ENCODE measurements at places on chromosomes 6 and 20.

DNA sequence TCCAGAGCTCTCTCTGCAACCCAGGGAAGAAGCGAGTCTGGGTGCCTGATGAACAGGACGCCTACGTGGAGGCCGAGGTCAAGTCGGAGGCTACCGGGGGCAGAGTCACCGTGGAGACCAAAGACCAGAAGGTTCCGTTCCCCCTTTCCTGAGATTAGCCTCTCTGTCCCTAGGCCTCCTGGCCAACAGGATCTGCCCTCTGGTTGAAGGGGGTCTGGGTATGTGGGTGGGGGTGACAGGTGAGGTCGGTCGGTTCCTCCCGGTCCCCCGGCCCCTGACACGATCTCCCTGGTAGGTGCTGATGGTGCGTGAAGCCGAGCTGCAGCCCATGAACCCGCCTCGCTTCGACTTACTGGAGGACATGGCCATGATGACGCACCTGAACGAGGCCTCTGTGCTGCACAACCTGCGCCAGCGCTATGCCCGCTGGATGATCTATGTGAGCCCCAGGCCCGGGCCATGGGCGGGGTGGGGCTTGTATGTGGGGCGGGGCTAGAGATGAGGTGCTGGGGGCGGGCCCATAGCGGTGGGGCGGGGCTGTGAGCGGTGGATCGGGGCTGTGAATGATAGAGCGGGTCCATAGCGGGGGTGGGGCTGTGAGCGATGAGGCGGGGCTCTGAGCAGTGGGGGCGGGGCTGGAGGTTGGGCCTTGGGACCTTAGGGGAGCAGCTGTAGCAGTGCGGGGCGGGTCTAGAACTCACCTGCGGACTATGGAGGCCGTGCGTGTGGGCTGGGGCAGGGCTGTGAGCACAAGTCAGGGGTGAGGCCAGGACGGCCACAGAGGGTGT is 23.9 kb downstream of the MYH7B start:
- no peak for DNase-seq

- DNase-seq, result no peak
Observed at GRCh38 chr6:102520966-102521365, 1127.5 kb downstream of the GRIK2 start.

DNA sequence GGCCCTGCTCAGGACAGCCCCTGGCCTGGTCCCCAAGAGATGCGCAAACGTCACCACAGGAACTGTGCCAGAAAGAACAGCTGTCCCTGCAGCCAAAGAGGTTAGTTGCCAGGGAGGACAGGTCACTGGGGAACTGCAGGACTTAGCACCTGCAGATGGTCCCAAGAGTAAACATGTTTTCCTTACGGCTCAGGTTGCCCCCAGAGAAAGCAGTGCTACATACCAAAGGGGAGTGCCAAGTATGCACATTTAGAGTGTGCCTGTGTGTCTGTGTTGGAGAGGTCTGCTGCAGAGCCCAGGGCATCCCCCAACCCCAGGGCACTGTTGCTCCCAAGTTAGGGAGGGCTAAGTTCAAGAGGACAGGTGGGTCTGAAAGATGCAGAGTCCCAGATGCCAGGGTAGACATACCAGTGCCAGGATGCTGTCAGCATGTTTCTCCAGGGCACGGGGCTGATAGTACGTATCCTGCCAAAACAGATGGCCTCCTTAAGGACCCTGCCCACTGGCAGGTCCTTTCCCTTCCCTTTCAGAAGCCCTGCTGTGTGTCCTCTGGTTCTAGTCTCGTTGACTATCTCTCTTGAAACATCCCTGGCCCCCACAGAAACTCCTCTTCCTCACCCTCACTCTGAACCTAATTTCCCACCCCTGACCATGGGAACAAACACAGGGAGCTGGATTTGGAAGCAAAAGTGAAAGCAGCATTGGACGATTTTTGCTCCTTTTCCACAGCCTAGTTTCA is 1.3 kb downstream of the ABHD16A start:
- DNase-seq, result no peak

DNA sequence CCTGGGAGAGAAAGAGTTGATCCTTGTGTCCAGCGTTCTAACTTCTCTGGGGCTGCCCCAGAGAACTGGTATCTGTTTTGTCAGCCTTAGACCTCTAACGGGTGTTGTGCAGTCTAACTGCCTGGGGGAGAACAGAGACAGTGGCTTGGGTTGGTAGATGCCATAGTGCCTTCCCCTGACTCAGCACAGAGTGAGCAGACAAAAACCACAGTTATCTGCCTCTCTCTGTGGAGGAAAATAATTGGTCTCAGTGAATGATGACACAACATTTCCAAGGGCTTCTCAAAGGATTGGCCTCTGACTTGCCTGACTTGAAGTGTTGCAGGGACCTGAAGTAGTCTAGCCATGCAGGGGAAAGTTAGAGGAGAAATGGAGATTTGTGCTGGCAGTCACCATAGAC is 226.2 kb upstream of the MAN1A1 start:
- DNase-seq, result no peak

- DNase-seq, result no peak
Observed at GRCh38 chr6:153130515-153131036, 506 bp downstream of the RGS17 start.

- no peak for DNase-seq
Observed at GRCh38 chr20:17966432-17967310, 1.9 kb downstream of the SNX5 start.

DNA sequence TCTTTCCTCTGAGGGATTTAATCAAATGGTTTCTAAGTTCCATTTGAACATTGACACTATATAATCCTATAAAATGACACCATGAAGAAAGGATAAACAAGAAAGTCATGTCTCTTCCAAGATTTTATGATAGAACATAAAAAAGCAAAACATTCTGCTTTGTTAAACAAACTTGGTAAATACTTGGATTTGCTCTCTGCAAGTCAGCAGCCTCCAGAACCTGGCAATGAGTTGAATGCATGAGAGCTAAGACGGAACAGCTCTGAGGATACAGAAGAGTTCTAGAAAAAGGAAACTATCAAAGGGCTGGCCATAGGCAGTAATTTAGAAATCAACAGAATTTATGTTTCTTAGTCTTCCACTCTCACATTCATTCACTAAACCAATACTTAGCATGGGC is 656.0 kb upstream of the ID4 start:
- DNase-seq, result no peak

DNA sequence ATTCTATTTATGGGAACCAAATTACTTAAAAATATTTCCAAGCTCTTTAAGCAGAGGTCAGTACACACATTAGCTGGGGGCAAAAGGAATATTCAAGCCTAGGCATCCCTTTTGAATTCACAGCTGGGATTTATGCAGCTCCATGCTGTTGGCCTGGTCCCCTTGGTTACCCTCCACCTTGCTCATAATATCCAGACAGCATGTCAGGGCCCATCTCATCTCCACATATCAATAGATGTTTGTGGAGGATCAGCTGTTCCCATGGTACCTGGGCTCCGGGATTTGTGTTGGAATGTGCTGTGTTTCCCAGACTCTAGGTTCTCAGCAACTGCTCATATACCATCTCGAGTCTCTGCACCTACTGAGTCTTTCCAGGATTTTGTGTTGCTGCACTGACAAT is 534.8 kb downstream of the BMP2 start:
- no peak for DNase-seq

- DNase-seq, result no peak
Observed at GRCh38 chr20:25042531-25043498, 15.1 kb downstream of the ACSS1 start.

- DNase-seq, result no peak
Observed at GRCh38 chr6:83169106-83169505, 24.0 kb downstream of the PGM3 start.

Measured in fibroblast of the conjunctiva (primary cell).